ENCODE measurements at places on chromosomes 1 and 21.
A peak's percentile ranks its signal among the peaks of the same experiment; 100 is the strongest.

DNA sequence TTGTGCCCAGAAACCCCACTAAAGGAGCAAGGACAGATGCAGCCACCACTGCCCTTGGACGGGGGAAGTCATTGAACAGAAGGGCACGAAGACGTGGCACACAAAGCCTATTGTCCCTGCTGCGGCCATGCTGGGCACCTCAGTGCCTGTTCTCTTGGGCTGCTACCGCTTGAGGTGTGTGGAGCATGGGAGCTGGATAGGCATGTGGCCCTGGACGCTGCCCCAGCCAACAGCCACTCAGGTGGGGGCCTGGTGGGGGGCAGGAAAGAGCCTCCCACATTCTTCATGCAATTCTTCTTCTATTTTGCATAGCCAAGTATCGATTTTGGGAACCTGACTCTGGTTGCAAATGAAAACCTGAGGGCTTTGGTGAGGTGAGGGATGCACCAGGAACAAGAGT is 337.2 kb downstream of the RPS6KC1 start:
- DNase-seq: no peak

- DNase-seq: no peak
Observed at GRCh38 chr1:229152311-229152710, 118.6 kb upstream of the RAB4A start.

GRCh38 chr1:17606826-17607440 is 67.4 kb downstream of the ARHGEF10L start:
- peak; percentile 83 for DNase-seq

GRCh38 chr1:225827076-225827475 is 17.2 kb downstream of the EPHX1 start:
- no peak for DNase-seq

DNA sequence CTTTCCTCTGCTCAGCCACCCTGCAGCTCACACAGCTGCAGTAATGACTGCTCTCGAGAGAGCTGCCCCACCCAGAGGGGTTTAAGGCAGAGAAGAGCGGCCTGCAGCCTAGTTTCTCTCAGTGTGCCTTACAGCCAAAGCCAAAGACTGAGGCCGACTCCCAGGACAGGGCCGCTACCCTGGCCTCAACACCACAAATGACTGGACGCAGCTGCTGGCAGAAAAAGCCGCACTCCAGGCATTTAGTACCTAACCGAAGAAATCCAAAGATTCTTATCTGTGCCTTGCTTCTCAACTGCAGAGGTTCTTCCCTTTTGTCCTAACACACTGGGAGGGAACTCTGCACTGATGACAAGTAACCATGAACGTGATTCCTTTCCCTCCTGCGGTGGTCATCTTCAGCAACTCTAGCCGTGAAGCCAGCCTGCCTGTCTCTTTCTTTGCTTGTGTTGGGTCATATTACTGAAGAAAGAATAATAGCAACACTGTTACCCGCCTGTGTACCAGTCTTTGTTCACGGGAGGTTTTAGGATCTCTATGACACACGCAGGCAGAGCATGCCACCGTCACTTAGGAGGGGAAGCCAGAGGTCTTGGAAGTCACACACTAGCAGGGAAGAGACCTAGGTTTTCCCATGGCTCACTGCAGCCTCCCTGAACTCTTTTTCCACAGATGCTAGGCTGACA is 202.7 kb downstream of the RHOU start:
- peak; percentile 9 for DNase-seq

DNA sequence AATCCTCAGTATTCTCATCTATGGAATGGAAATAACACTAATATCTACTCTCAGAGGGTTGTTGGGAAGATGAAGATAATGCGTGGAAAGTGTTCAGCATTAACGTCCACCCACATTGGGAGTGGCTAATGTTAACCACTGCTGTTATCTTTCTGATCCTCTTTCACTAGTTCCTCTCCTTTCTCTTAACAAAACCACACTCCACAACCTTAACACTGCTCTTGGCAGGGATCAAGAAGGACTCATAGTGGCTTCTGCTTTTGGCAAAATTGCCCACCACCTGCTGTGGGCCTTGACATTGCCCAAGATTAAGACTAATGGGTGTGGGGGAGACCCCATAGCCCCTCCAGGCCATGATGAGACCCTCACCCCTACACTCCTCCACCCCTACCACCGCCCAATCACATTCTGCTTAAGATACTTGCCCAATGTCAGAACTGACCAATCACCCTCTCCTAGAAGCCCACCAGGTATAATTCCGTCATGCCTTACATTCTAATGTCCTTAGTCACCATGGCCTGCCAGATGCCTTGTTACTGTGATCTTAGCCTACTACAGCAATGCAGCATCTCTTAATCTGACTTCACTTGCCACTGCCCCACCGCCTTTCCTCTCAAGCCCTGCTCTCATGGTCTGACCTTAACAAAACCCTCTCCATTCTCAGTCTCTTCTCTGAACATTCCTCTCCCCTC is 27.1 kb downstream of the DHCR24 start:
- DNase-seq: peak; percentile 37

- DNase-seq: peak; percentile 13
Observed at GRCh38 chr1:91557039-91557690, 56.5 kb downstream of the CDC7 start.

- peak; percentile 13 for DNase-seq
Observed at GRCh38 chr1:188129856-188130838, 1301.4 kb downstream of the PLA2G4A start.

DNA sequence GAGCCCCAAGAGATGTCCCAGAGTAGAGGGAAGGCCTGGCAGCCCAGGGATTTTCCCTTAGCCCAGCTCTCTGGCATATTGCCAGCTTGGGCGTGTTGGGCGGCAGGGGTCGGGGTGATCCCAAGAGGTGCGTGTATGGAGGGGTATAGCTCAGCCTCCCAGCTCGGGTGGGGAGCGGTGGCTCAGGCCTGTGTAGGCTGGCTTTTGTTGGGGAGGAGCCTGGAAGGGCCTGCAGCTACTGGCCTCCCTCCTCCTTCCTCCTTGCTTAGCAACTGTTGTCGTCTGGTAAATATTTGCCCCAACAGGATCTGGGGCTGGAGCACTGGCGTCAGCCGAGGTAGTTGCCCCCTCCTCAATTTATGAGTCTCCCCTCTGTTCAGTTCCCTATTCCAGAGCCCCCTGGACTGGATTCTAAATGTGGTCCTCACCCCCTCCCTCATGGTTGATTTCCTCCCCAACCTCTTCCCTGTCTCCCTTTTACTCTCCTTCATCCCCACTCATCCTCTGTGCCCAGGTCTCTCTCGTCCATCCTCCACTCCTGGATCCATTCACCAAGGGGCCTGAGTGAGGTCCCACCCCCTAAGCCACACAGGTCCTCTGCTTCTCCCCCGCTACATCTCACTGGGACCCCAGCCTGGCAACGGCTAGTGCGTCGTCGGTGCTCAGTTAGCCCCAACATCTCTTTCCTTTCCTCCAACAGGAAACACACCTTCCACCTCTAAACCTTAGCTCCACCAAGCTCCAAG is 10.3 kb upstream of the LMNA start:
- DNase-seq: peak; percentile 87

- peak; percentile 13 for DNase-seq
Observed at GRCh38 chr1:225253784-225254183, 174.1 kb downstream of the LBR start.

- DNase-seq: no peak
Observed at GRCh38 chr1:92945748-92946270, 15.5 kb downstream of the DIPK1A start.

GRCh38 chr21:25708467-25709065 is 26.1 kb downstream of the ATP5PF start:
- DNase-seq: peak; percentile 47

DNA sequence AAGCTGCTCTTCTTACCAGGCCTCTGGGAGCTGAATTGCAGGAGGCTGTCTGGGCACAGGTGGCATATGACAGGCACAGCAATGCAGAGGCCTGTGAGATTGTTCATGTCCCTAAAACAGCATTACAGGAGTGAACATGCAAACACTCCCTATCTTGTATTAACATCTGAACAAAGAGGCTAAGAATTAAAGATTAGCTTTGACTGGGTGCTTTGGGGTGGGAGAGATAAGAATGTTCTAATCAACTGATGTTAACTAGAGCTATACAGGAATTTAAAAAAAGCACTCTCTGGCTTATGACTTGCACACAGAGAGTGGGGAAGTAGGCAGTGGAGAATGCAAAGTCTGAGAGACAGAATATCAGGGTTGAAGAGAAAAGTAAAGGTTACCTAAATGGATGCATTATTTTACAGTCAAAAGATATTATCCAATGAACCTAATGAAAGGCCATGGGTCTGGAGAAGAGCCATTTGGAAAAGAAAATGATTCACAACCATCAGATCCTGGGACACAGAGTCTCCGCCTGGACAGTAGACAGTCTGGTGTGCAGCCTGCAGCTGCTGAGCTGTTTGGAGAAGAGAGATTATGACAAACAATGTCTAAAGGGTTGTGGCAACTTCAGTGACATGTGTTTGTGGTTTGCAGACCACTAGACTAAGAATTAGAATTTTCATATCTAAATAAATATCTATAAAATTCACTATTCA is 20.2 kb downstream of the DPT start:
- no peak for DNase-seq

DNA sequence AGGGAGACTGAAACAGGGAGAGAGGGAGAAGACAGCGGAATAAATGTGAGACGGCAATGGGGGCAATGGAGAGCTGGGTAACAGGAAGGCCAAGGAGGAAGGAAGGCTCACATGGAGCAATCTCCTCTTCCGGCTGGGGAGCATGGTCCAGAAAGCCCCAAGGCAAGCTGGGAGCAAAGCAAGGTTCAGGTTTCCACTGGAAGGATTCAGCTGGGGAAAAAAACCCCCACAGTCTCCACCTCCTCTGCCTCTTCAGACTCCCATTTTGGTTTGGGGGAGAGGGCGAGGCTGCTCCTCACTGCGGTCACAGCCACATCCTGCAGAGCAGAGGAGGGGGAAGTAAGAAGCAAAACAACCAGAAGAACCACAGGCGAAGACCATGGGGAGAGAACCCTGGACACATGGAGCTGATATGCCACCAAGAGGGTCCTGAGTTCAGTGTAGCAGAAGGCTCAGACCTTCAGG is 650 bp downstream of the TNFAIP8L2 start:
- DNase-seq: no peak

DNA sequence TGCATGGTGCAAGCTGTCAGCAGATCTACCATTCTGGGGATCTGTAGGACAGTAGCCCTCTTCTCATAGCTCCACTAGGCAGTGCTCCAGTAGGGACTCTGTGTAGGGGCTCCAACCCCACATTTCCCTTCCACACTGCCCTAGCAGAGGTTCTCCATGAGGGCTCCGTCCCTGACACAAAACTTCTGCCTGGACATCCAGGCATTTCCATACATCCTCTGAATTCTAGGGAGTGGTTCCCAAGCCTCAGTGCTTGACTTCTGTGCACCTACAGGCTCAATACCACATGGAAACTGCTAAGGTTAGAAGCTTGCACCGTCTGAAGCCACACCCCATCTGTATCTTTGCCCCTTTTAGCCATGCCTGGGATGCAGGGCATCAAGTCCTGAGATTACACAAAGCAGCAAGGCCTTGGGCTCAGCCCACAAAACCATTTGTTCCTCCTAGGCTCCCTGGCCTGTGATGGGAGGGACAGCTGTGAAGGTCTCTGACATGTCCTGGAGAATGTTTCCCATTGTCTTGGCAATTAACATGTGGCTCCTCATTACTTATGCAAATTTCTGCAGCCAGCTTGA is 117.0 kb upstream of the NFIA start:
- DNase-seq: no peak

- DNase-seq: no peak
Observed at GRCh38 chr1:5490635-5491034, 501.6 kb downstream of the NPHP4 start.

DNA sequence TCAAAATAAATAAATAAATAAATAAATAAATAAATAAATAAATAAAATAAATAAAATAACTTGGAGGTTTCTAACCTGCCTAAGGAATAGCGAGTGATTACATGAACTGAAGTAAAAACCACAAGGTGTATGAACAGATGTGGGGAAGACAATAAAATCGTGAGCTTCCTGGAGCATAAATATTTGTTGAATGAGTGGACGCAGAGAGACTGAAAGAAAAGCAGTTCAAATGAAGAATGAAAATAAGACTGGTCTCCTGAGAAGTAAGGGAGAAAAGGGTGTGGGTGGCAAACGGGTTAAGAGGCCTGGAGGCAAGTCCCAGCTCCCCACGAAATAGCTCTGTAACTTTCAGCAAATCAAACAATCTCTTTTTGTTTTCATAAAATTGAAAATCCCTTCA is 33.6 kb downstream of the CHML start:
- DNase-seq: no peak

- DNase-seq: no peak
Observed at GRCh38 chr1:99180915-99181314, 83.4 kb upstream of the PLPPR4 start.

- no peak for DNase-seq
Observed at GRCh38 chr1:215581896-215582295, 14.8 kb downstream of the KCTD3 start.

GRCh38 chr1:206503591-206504362 is 3.6 kb upstream of the RASSF5 start:
- peak; percentile 94 for DNase-seq

DNA sequence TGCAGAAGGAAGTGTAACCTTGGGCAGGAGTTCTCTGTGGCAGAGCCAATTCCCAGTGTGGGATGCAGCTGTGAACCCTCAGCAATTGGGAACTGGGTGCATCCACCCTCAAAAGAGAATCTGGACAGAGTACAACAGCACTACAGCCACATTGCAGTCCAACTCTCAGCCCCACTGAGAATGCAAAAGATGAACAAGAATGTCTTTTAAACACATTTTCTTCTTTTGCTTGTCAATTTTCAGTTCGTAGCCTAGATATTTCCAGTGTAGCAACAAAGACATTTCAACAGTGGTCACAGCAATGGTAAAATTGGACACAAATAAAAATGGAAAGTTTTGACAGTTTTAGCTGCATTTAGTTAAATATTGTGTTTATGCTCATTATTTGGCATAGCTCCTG is 114.0 kb upstream of the APP start:
- DNase-seq: no peak

GRCh38 chr1:17289721-17290120 is 18.3 kb upstream of the PADI4 start:
- DNase-seq: peak; percentile 59

GRCh38 chr1:214281720-214282629 is 1.0 kb downstream of the SMYD2 start:
- peak; percentile 62 for DNase-seq

DNA sequence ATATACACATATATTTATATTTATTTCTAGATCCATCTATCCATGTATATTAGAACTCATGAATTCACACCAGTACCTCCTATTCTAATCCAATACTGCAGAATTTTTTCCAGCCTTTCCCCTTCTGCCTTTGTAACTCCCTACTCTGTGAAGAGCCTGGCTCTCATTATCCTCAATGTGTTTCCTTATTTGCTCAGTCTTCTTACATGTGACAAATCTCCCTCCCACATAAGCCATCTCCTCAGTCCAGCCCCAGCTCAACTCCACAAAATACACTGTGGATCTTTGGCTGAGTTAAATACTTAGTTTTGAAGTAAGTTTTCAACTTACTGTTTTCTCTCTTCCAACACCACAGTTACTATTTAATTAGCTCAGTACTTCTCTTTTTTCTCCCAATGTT is 45.7 kb downstream of the ATP5PO start:
- no peak for DNase-seq

Measured in astrocyte of the hippocampus (primary cell).